ENCODE measurements at places on chromosomes 11 and 22. TPM values are rescaled to one million over a fixed set of nuclear protein-coding genes. Genes with fewer than 3 reads are reported as not detected.

- DNase-seq, result no peak
Measured at GRCh38 chr11:77038825-77039326, 4.7 kb downstream of the B3GNT6 start.

DNA sequence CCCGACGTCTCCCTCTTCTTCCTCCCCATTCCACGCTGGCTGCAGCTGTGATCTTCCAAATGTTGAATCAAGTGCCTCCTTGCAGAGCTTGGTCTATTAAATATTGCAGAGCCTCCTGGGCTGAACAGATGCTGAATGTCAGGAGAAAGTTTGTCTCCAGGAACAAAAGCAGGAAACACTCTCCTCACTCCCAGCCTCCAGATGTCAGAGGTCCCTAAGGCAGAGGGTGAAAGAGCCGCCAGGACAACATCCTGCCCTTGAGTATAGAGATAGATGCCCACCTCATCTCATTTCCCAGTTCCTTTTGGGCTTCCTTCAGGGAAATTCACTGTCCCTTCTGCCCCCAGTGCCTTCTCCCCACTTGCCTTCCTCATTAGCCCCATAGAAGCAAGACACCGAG lies 40.8 kb upstream of the IGSF9B start:
- DNase-seq, result no peak

GRCh38 chr22:31272522-31273446 lies 19.5 kb downstream of the PIK3IP1 start:
- DNase-seq, result no peak

- no peak for DNase-seq
Measured at GRCh38 chr11:95444309-95445241, 213.6 kb upstream of the SESN3 start.

GRCh38 chr11:88295028-88295427 lies 42.5 kb downstream of the CTSC start:
- DNase-seq, result no peak

DNA sequence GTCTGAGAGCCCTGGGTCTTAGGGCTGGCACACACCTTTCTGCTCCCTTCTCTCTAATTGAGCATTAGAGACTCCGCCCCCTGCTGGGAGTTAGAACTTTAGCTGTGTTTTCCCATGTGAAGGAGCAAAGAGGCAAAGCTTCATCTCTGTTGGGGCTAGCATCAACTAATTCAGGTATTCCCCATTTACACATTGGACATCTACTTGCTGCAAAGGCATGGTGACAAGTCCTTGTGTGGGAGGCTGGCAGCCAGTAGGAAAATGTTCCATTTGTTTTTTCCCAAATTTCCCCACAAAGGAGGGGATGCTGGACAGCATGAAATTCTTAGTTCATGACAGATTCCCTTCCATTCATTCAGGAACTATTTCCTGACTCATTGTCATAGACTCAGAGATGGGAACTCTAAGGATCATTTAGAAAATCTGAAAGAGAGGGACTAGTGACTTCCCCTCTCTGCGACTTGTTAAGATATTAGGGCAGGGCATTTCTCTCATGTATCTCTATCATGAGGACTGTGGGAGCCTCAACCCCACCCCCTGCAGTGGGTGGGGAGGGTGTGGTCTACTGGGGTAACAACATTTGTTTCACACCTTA lies 3.6 kb downstream of the CD44 start:
- DNase-seq, result no peak

DNA sequence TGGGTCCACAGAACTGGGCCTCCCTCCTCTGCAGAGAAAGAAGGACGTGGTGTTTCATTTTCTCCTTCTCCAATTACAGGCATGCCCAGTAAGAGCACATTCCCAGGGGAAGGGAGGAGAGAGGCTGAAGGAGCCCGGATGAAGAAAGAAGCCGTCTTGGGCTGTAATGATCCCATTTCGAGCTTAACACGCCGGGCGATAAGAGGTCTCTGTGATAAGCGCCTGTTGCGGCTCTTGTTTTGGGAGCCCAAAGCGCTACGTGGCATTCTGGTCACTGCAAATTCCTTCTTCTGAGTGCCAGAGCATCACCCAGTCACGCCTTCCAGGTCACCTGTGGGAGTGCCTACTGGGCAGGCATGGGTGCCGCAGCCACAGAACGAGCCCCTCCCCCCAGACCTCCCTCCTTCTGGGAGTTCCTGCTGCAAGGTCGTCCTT lies 57.5 kb downstream of the ANO1 start:
- no peak for DNase-seq

DNA sequence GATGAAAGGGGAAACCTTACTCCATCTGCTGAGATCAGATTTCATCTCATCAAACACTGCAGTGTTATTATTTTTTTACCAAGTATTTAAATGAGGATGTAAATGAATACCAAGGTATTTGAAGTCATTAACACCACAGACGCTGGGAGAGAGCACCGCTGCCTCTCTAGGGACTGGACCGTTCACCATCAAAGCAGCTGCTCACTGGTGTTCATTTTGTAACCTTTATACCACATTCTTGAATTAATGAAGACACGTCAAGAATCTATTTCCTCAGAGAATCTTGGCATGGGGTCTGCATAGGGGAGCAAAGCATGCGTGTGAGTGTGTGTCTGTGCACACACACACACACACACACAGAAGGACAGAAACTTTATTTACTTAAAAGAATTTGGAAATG lies 15.6 kb downstream of the SIAE start:
- DNase-seq, result no peak

GRCh38 chr11:65860278-65861164 lies at the start of gene MUS81:
TSS of gene MUS81 (plus strand) at chr11:65860433. CDS start at chr11:65860754, 321 bp downstream.
- peak; percentile 98 for DNase-seq

GRCh38 chr11:5364214-5364613 lies 12.9 kb downstream of the OR51B6 start:
- DNase-seq, result no peak

DNA sequence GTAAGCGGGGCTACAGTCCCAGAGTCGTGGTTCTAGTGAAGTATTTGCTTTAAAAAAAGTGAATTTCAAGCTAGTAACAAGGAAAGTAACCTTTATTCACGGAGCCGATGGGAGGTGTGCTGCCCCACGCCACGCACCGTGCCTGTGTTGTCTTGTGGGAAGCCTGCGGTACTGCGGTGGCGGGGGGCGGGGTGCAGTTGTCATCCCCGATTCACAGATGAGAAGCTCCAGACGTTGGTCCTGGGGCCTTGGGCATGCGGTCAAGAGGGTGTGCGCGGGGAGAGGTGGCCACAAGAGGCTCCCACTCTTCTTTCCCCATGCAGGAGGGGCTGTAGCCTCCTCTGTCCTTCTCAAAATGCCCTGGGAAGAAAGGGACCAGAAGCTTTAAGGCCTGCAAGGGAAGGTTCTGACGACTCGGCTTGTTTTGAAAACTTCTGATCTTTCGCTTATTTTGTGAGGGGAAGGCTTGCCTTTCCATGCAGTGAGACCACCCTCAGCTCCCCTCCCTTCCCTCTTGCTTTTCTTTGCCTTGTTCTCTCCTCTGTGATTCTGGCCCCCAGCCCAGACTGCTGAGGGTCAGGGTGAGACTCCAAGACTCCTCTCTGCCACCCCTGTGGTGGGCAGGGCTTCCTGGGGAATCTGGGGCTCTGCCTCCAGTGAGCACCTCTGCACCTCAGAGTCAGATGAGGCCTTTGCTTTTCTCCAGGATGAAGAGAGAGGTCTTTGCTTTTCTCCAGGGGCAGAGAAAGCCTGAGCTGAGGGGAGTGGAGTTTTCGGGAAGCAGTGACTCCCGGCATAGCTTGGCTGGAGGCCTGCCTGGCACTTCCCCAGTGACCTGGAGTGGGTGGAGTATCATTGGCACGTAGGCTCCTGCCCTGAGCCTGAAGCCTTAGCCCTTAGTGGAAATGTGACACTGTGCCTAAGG lies 6.2 kb downstream of the GLB1L3 start:
- peak; percentile 81 for DNase-seq

DNA sequence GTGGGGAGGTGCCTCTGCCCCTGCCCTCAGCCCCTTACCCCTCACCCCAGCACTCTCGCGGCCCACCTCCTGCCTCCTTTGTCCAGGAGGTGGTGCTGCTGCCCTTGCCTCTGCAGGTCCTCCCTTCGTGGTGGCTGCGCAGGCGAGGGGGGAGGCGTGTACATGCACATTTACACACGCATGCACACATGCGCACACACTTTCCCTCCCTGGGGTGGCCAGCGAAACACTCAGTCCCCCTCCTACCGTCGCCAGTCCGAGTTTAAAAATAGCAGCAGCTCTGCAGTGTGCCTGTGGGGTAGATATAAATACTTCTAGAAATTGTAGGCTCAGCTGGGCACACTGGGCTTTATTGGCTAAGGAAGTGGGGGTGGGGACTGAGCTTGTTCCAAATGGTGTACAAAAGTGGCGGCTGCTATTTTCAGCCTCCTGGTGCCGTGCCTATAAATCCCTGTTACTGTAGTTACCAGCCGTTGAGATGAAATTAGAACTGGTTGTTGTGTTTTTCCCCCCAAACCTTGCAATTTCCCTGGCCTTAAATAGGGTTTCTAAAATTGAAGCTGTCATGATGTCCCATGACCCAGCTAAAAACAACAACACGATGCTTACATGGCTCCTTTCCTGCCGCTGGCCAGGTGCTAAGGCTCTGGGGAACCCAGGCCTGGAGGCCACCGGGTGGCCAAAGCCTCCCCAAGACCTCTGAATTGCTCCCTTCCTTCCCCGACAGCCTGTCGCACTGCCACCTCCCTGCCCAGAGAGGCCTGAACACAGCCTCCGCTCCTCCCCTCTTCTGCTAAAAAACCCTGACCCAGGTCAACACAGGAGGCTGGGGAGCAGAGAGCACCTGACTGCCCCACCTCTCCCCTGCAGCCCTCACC lies 12.4 kb downstream of the PICK1 start:
- DNase-seq, result no peak

- DNase-seq, result no peak
Measured at GRCh38 chr11:122721964-122722266, 66.4 kb downstream of the UBASH3B start.

- peak; percentile 74 for DNase-seq
Measured at GRCh38 chr22:41092847-41093411, 537 bp downstream of the EP300 start.

DNA sequence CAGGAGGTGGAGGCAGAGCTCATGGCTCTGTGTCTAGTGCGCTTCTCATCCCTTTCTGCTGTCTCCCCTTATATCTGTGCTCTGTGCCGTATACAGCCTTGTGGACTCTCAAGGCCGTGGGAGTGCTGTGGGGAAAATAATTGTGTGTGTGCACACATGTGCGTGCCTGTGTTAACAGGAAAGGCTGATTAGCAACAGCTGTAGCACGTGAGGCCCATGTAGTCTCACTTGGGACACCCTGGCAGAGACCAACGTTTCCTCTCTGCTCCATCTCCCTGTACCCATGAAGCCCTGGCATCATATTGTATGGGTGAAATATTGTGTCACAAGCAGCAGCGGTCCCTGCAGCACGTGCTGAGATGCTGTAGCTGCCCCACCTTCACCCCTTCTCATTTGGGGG lies 109.3 kb downstream of the LRRC32 start:
- DNase-seq, result no peak

- no peak for DNase-seq
Measured at GRCh38 chr11:16685914-16686313, 52.5 kb upstream of the C11orf58 start.

GRCh38 chr22:23282089-23282501 lies 101.8 kb downstream of the BCR start:
- DNase-seq, result peak; percentile 94

DNA sequence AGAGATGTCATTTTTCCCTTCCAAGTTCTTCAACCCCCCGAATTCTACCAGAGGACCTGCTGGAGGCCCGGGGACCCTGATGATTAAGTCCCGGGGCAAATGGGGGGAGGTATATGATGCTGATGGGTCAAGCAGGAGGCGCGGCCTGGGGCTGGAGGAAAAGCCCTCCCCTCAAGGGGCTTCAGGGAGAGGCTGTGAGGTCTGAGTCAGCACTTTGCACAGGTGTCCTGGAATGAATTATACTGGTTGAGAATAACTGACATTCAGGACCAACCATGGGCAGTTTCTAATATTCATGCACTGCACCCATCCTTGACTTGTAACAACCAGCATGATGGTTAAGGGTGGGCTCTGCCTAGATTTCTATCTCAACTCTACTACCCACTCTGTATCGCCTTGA lies 146.8 kb upstream of the SYT13 start:
- no peak for DNase-seq

GRCh38 chr11:129881570-129882170 lies 13.7 kb downstream of the NFRKB start:
- no peak for DNase-seq

DNA sequence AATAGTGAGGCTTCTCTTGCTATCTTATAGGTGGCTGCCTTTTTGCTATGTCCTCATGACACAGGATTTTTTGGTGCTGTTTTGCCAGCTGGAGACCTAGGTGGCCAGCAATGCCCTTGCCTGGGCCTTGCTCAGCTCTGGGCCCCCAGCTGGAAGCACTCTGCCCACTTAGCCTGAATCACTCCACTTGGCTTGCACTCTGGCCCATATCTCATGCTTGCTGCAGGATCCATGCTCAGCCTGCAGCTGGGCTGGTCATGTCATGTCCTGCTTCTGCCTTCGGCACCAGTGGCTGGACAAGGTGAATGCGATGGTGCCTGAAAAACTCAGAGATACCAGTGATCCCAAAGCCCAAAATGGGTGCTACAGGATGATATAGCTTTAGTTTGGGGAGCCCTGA lies 818.6 kb upstream of the FAT3 start:
- DNase-seq, result no peak

DNA sequence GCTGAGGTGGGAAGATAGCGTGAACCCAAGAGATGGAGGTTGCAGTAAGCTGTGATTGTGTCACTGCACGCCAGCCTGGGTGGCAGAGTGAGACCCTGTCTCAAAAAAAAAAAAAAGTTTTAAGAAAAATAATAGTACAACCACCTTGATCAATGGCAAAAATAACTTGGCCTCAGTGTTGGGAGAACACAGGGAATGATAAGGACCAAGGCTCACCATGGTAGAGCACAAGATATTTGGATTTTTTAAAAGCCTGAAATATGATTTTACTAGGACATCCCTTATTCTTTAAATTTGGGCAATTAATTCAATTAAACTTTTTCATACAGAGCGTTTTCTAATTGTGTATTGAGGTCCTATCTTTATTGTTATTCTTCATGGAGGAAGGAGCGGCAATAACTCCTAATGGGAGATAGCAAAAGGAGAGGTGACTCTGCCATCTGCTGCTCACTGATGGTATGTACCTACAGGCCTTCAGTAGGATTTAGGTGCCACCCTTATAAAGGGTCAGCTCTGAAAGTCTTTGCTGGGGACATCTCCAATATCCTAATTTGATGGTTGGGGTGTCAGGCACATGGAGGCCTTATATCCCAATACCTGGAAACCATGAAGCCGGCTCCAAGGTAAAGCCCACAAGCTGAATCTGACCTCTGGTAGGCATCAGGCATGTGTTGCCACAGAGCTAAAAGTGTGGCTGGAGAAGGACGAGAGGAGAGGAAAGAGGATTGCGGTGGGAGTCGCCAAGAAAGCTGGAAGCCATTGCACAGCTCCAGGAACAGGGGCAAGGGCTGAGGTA lies 21.9 kb upstream of the POLD3 start:
- no peak for DNase-seq

GRCh38 chr11:128463371-128463829 lies 124.0 kb downstream of the ETS1 start:
- no peak for DNase-seq

Gene UCP2
- 56.3 TPM for total RNA-seq

Gene CNGA4
- not detected for total RNA-seq

Gene BUD13
- 17.7 TPM for total RNA-seq

Gene OR2AG2
- total RNA-seq, result 0.14 TPM

Gene NCR3LG1
- total RNA-seq, result 5.6 TPM

Gene BATF2
- total RNA-seq, result 7.5 TPM

Gene IGLL1
- not detected for total RNA-seq

Gene UBQLN3
- total RNA-seq, result 0.14 TPM

Gene RAC2
- 107 TPM for total RNA-seq

Gene IRAG1
- total RNA-seq, result 18.0 TPM

Gene CBLIF
- not detected for total RNA-seq

Gene CHRNA10
- total RNA-seq, result 1.2 TPM
